Globus pallidus (tissue), 1 donor: ENCODE measurements at places on chromosomes 6 and 20.

DNA sequence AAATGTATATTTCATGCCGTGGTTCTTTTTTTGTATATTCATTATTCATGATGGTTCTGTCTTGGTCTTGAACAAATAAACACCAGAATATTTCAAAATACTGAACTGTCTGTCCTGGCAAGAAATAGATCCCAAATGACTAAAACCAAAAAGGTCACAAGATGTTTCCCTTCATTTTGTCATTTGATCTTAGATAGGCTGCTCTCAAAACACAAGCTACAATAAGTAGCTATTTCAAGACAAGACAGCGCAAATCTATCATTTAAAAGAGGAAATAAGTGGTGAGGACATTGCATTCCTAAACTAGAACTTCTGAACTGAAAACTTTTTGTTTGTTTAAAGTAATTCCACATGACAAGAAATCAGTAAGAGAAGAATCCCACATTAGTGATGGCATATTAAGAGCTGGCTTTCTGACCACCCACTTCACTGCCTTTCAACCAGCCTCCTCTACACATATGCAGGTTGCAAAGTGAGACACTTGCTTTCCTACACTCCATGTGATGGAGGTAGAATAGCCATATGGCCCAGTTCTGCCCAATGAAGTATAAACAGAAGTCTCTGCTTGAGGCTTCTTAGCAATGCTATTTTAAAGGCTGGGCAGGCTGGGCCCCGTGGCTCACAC, 54.4 kb upstream of the CCDC28A start:
- peak; percentile 7 for DNase-seq

GRCh38 chr20:54255157-54255556, 47.3 kb downstream of the PFDN4 start:
- no peak for DNase-seq

GRCh38 chr6:73797861-73798260, 101.9 kb downstream of the CD109 start:
- no peak for DNase-seq

- DNase-seq = peak; percentile 12
Measured at GRCh38 chr20:37901654-37902503, 1.0 kb upstream of the VSTM2L start.

DNA sequence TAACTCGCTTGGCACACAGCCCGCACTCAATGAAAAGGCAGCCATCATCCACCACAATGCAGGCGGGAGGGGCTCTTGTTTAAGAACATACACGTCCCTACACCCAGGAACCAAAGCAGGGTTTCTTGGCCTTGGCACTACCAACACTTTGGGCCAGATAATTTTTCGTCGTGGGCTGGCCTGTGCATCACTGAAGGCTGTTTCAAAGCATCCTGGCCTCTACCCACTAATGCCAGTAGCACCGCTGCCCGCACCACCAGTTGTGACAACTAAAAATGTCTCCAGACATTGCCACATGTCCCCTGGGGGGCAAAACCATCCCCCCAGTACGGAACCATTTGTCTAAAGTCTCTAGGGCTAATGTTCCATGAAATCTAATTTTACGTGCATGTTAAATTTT, 13.0 kb downstream of the UQCC2 start:
- no peak for DNase-seq

DNA sequence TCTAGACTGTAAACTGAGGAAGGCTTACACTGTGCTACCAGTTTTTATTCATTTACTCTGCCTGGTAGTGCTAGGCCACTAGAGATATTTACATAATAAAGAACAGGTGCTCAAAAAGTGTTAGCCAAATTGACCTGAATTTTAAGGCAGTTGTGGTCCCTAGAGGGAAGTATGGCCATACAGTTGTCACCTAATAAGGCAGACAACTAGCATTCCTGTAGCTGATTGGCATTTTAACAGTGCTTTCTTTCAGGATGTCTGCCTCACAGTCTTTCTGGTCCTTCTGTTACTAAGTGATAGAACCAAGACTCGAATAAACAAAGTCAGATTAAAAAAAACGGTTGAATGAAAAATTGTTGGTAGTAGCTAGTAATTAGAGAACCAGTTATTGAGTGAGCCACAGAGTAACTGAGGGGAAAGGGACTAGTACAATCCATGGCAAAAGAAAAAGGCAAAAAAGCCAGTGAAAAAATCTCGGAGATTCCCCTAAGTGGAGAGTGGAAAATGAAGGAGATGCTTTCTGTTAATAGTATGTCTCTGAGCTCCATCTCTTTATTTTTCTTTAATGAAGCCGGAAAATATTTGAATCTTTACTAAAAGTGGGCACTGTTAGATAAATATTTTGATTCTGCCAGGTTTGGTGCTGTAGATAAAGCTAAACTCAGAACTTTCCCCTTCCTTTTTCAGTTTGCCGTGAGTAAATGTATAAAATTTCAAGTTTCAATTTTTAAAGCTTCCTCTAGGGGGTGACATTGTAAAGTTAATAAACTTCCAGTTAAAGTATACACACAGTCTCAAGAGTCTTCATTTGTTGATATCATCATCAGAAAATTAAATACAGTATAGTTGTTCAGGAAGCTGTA, 9.1 kb downstream of the VTA1 start:
- DNase-seq = peak; percentile 18

DNA sequence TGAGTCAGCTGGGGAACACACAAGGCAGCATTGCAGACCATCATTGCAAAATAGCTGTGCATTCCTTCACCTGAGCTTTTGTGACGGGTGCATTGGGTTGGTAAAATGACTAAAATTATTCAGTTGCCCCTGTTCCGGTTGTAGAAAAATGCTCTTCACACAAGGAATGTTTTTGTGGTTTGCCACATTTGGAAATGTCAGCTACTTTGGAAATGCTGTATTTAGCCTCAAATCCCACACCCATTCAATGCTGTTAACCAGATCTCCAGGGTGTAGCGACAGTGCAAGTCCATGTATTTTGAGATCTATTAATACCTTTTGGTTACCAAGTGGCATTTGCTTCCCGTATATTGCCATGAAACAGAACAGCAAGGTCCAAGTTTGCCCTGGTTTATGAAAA, 201.2 kb downstream of the FOXA2 start:
- no peak for DNase-seq

- DNase-seq = no peak
Measured at GRCh38 chr20:63007646-63008488, 1.1 kb upstream of the BHLHE23 start.

DNA sequence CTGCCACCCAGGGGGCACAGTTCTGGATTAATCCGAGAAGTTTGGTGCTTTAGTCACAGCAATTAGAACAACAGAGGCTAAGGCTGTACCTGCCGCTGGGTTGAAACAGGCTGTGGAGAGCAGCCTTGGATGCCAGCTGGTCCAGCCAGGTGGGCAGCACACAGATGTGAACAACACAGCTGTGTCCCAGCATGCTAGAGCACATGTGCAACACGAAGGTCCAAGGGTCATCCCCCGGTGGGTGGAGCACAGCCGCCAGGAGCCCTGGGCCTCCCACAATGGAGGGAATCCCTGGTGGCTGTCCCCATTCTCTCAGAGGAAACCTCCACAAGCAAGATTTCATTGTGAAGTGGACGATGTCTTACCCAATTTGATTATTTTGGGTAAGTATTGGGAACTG, 99.2 kb upstream of the SYNDIG1 start:
- no peak for DNase-seq

DNA sequence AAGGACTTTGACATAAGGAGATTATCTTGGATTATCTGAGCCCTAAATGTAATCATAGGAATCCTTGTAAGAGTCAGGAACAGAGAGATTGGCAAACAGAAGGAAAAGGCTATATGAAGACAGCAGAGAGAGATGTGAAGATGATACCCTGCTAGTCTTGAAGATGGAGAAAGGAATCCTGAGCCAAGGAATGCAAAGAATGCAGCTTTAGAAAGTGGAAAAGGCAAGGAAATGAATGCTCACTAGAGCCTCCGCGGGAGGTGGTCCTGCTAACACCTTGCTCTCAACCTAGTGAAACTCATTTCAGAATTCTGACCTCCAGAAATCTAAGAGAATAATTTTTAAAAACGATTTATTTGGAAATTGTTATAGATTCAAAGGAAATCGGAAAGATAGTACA, 117.1 kb downstream of the TBXT start:
- no peak for DNase-seq

DNA sequence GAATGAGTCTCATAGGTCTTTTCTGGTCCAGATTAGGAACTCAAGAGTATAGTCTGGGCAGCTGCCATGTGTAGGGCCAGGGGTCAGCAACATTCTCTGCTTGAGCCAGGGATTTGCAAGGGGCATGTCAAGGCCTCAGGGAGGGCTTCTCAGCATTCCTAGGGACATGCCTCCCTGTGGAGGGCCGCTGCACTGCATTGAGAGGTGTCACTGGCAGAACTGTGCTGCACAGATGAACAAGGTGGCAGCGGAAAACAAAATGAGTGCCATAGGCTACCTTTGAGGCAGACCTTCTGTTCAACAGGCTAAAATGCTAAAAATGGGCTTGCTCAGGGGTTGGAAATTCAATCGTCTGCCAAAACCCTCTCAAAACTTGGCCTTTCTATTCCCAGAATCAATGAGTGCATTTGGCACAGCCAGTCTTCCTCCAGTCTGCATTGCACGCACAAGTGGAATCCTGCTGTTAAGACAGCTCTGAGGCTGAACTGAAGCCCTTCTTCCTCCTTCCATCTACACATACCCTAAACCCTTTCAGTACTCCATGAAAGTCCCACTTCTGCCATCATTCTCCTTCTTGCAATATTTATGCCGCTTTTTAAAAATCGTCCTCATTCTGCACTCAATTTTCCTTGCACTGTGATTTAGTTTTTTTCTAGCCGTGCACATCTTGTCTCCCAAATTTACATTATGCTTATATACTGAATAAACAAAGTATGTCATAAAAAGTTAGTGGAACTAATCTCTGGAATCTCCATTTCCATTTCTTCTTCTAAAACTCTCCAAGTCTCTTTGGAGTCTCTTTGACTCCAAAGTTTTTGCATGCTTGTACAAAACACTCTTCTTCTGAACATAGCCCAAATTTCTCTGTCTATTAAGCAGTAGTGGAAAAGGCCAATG, 51.7 kb downstream of the SLC26A8 start:
- no peak for DNase-seq

DNA sequence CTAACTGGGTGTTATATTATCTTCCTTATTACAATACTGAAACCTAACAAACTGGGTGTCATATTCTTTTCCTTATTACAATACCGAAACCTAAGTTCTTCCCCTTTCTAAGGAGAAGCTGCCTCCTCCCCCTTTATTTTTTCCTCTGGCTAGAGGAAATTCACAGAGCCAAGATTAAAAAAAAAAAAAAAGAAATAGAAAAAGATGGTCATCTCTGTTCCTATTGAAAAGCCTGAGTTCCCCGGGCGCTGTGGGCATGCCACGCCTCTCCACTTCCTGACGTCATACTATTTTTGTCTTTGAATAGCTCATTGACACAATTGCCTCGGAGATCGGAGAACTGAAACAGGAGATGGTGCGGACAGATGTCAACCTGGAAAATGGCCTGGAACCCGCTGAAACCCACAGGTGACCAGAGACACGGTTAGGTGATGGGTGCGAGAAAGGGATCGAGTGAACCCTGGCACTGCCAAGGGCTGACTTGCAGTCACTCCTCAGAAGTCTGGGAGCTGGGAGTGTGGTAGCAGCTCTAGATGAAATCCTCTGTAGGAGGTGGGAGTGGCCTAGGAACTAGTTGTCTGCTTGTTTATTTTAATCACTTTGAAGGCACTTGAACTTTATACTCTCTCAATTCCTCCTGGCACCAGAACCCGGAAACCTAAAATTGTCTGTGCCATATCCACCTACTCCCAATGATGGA, 82.2 kb upstream of the NAA20 start:
- DNase-seq = peak; percentile 90

DNA sequence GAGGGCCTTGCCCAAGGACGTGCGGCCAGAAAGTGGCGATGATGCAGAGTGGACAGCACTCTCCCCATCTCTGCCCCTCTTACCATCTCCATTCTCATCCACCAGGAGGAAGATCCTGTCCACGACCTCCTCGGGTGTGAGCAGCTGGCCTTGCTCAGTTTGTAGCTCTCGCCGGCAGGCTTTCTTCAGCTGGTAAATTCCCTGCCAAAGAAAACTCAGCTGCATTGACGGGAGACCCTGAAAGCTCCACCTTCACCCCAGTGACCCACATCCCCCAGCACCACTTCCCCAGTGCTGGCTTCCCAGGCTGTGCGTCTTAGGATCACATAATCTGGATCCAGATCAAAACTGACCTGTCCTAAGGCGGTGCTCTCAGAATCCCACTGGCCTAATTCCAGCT, 9.2 kb downstream of the GUCA1B start:
- DNase-seq = no peak

DNA sequence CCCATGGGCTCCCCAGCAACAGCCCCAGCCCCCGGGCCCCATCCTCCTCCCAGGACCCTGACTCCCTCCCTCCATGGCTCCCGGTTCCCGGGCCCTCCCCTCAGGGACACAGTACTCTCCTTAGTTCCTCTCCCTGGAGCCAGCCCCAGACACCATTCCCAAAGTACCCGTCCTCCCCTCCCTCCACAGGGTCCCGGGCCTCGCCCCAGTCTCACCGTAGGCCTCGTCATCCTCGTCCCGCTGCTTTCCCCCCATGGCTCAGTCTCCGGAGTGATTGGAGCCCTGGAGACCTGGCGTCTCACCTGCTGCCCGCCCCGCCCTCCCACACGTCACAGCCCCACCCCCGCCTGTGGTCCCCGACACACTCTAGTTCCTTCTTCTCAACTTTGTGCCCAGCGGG, at the start of gene SLC44A4:
SLC44A4 (minus strand) TSS at position 272 of the 400 bp plus-strand sequence; CDS start at position 255, 17 bp downstream.
- no peak for DNase-seq

- no peak for DNase-seq
Measured at GRCh38 chr6:43943099-43943766, 173.2 kb downstream of the VEGFA start.

GRCh38 chr20:19397666-19398065, 185.2 kb downstream of the SLC24A3 start:
- no peak for DNase-seq

GRCh38 chr6:40485300-40485699, 101.9 kb downstream of the LRFN2 start:
- no peak for DNase-seq

DNA sequence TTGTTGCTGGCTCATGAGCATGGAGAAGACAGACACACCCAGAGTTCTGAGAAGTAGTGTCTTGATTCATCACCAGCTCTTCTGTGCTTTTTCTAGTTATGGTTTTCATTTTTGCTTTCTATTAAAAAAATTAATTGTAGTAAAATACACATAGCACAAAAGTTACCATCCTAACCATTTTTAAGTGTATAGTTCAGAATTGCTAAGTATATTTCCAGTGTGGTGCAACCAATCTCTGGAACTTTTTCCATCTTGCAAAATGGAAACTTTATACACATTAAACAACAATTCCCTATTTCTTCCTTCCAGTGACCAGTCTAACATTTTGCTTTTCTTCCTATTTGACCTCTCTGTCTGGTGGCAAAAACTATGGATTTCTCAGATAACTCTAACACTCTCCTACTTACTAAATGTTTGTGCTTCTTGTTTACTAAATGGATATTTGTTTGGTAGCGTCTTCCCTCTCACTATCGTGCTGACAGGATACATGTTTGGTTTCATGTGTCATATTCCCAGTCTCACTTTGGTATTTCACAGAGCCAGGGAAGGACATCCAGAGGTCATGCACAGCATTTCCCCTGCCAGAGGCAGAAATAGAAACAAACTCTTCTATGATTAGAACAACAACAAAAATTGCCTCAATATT, 40.6 kb downstream of the TXLNB start:
- no peak for DNase-seq
